ENCODE measurements at places on chromosomes 4 and X. TPM values are rescaled to one million over a fixed set of nuclear protein-coding genes. Genes with fewer than 3 reads are reported as not detected.

Gene MAGEA1
- total RNA-seq = not detected

Gene GABRQ
- total RNA-seq = not detected

Gene LRCH2
- 13.1 TPM for total RNA-seq

Gene ADGRL3
- under 0.01 TPM for total RNA-seq

Gene FRG2
- not detected for total RNA-seq

Gene PAK3
- 2.2 TPM for total RNA-seq

Gene PDLIM3
- 98.6 TPM for total RNA-seq

Gene ARMCX1
- total RNA-seq = 36.3 TPM

Gene NKX6-1
- not detected for total RNA-seq

Gene RAB40A
- total RNA-seq = not detected

Gene PARM1
- 12.9 TPM for total RNA-seq

Gene DCHS2
- total RNA-seq = not detected

Gene BEX1
- 9.0 TPM for total RNA-seq

Measured in placental pericyte (primary cell).